Spleen (tissue), 13 donors: ENCODE measurements at places on chromosomes 7 and 10.

DNA sequence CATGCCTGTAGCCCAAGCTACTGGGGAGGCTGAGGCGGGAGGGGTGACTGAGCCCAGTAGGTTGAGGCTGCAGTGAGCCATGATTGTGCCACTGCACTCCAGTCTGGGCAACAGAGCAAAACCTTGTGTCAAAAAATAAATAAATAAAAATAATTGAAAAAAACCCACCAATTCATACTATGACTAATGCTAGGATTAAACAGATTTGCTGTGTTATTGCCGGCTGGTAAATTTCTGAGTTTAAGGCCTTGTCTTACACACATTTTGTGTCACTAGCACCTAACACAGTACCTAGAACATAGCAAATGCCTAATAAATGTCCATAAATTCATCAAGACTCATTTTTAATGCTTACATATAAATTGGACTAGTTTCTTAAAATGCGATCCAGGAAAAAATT, 8.7 kb downstream of the ESYT2 start:
- DNase-seq, result no peak

GRCh38 chr10:75096749-75097148, 14.7 kb upstream of the SAMD8 start:
- DNase-seq, result no peak

DNA sequence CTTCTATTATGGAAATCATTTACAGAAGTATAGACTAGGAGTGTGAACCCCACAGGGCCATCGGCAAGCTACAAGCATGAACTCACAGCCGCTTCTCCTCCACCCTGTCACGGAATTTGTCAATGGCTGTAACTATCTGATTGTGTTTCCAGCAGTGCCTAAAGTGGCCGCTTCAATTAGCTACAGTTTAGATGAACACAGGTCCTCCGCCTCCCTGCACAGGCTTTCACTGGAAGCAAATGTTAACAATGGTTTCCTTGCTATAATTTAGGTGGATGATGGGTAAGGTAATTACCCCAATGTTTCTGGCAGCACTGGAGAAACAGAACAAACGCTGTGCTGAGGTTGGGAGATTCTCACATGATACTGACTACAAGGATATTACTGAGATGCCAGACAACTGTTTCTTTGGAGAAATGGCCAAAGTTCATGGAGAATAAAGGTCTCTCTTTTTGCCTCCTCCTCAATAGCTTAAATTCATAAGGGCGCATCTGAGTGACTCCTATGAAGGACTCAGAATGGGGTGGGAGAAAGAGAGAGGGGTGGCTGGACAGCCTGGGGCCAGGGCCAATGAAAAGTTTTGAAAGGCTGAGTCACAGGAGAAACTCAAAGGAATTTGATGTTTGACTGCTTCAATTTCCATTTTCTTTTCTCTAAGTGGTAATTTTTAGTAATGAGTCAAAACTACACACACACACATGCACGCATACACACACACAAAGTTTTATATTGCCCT, 78.9 kb downstream of the SVIL start:
- no peak for DNase-seq

GRCh38 chr10:25028711-25029110, 12.3 kb downstream of the THNSL1 start:
- no peak for DNase-seq

GRCh38 chr10:1401071-1401965, 336.0 kb downstream of the ADARB2 start:
- no peak for DNase-seq

DNA sequence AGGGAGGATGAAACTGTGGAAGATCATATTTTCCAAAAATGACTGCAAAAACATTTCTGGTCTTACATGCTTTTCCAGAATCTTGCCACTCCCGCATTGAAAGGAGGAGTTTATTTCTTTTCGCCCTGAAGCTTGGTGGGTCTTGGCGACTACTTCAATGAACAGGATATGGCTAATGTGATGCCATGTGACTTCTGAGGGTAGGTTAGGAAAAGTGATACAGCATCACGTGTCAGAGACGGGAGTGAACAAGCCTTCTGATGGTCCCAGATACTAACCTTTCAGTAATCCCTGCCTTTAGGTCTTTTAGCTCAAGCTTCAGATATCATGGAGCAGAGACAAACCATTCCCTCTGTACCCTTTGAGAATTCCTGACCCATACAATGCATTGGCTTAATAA, 192.2 kb upstream of the HPS1 start:
- DNase-seq, result no peak

GRCh38 chr10:81820418-81820817, 54.6 kb upstream of the NRG3 start:
- DNase-seq, result no peak

GRCh38 chr7:20226860-20227259, 9.7 kb upstream of the MACC1 start:
- no peak for DNase-seq

DNA sequence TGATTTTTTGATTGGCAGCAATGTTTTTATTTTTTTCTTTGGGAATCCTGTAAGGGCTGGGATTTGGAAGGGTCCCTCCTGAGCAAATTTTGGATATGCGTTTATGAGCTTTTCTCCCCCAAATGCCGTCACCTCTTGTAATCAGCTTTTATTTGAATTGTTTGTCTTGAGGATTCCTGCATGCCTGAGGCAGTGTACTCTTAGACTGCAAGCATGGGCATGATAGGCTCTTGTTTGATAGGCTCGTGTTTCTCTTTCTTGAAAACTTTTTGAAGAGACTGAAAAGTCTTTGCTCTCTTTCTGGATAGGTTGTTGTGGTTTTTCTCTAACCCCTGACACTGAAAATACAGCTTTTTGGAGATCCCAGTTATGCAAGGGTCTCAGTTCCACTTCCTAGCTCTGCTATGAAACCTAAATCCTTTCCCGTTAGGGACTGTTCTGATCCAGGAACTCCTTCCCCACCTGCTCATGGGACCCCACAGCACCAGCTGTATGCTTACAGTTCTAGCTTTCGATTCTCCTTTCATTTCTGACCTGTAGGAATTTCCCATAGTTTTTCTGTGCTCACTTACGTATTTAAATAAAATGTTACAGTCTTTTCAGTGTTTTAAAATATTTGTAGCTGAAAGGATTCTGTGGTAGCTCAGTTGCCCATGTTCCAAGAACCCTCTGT, 17.2 kb downstream of the TSPAN13 start:
- DNase-seq, result no peak

DNA sequence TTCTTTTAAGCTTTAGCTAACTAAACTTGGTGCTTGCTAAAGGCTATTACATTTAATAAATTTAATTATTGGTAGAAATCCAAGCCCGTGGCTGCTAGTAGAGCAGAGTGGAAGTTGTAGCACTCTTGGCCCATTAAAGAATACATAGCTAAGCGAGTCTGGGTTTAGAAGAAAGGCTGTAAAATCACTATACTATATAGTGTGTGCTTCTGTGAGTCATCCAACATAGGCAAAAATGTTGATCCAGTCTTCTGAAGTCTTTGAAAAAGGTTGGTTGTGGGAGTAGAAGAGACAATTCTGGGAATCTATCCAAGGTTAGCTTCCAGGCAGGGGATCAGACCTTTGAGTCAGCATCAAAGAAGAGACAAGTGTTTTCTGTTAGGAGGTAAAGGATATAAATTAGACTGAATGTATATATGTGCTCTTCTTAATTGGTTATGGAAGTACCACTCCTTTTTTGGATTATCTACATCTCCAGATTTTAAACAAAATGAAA, 664.2 kb downstream of the NXPH1 start:
- DNase-seq, result no peak

GRCh38 chr7:157662981-157663716, 326.3 kb downstream of the DNAJB6 start:
- DNase-seq, result peak; percentile 64

DNA sequence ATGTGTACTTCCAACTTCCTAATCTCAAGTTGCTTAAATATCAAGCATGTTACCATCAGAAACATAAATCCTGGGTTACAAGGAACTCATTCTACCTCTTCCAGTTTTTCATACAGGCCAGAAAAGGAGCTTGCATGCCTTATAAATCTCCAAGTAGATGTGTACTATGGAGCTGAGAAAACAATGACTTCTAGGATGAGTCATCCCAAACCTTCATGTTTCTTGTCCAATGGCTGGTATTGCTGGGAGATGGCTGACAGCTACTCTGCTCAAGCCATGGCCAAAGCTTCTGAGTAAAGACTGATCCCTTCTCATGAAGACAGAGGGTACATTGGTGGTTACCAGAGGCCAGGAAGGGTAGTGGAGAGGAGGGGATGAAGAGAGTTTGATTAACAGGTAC, 8.6 kb downstream of the RAPGEF5 start:
- DNase-seq, result no peak

DNA sequence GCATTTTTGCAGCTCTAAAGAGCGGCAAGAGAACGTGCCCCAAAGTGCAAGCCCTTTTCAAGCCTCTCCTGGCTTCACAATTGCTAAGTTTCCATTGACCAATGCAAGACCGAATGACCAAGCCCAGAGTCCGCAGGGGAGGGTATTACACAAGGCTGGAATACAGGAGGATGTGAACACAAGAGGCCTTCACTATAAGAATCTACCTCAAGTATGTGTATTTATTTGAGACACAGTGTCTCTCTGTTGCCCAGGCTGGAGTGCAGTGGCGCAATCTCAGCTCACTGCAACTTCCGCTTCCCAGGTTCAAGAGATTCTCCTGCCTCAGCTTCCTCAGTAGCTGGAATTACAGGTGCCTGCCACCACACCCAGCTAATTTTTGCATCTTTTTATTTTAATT, 22.2 kb upstream of the TPST1 start:
- no peak for DNase-seq

GRCh38 chr7:151537818-151538561, 18.3 kb upstream of the RHEB start:
- DNase-seq, result no peak

- DNase-seq, result no peak
Measured at GRCh38 chr10:14172336-14172950, 158.3 kb downstream of the FRMD4A start.

- DNase-seq, result no peak
Measured at GRCh38 chr7:37050801-37051200, 326.5 kb upstream of the AOAH start.

- no peak for DNase-seq
Measured at GRCh38 chr10:52438119-52438518, 124.0 kb downstream of the DKK1 start.

DNA sequence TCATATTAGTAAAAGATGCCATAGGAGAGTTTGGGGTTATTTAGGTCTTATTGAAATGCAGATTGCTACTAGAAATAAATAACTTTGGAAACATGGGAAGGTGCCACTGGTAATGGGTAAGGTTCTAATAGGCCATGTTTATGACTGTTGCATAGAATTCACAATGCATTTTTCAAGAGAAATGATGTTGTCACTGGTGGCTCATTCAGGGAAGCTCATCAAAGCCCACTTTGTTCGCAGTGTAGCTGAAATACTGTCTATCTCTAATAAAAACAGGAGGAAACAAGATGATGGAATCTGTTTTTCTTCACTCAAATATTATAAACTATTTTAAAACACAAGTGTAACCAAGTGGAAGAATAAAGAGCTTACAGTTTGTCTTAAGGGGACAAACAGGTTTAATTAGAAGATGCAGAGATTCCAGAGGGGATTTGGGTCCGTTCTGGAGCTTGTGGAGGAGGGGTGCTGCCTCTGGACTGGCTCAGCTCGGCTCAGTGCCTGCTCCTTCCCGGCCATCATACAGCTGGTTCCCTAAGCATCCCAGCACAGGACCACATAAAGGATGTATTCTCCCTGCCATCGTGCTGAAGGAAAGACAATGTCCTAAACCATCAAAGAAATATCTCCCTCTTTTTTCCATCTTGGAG, 20.4 kb downstream of the OPALIN start:
- DNase-seq, result no peak

DNA sequence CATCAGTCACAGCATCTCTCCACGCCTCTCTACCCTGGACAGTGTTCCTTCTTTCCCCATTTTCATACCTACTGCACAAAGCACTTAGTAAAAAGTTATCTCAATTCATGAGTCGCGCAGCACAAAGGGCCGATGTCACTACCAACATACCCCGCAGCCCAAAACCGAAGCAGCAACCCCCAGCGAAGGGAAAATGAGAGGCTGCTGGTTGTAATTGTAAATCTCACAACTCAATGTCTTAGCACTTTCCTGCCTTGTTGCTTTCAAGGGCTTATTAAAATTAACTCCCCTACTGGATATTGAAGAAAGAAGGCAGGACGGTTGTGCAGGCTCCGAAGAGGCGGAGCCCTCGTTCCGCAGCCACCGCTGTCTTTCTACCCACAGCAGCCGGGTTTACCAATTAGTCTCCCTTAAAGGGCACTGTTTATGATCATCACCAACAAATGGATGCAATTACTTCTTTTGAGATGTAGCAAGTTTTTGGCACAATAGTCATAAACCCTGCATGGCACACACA, 6.5 kb downstream of the DIP2C start:
- no peak for DNase-seq

GRCh38 chr10:124520558-124521428, 59.2 kb downstream of the LHPP start:
- DNase-seq, result peak; percentile 54

GRCh38 chr7:70354409-70355169, 756.3 kb downstream of the AUTS2 start:
- DNase-seq, result no peak

DNA sequence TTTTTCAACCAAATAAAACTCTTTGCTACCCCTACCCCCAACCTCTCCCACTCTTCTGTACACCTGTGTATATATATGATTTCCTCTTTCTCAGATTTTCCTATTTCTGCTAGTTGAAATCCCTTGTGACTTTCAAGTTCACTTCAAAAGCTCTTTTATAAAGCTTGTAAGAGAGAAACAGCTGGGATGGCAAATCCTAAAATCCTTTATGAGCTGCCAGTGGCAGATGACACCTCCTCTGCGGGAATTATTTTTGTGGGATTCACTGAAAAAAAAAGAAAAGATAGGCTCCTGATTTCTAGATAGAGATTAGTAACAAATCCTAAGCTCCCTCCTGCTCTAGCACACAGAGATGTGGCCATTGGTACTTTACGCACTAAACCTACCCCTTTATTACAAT, 92.9 kb downstream of the AHR start:
- DNase-seq, result no peak

GRCh38 chr10:110005719-110006118, 2.1 kb upstream of the ADD3 start:
- no peak for DNase-seq

DNA sequence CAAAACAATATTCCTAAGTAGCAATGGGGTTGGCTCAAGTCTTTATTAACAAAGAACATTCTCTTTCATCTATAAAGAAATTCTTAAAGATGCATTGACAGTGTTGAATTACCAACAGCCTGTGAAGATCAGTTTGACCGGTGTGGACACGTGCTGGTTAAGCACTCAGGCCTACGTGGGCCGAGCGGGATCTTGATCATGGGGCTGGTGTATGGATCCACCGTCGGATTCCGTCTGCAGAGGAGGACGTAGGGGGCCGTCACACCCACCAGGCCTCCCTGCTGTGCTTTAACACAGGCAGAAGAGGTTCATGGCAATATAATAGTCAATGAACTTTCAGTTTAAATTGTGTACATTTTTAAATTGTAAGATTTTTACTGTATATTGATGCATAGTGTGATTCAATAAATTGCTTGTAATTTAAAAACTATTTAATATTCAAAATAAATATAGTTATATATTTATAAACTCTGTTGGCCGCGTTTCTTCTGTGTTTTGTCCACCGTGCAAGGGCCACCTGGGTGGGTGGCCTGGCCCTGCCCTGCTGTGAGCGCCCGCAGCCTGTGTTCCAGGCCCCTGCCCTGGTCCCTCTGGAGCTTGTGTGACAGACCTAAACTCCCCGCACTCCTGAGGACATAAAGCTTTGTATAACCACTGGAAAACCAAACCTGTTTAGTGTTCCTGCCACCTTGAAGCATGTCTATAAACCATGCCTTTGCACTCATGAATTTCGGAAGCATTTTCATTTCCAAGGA, 1.9 kb upstream of the BHLHA15 start:
- DNase-seq, result peak; percentile 34

- no peak for DNase-seq
Measured at GRCh38 chr7:54933643-54934042, 85.2 kb upstream of the EGFR start.
